ENCODE measurements at places on chromosomes 5 and 9. TPM values are rescaled to one million over a fixed set of nuclear protein-coding genes. Genes with fewer than 3 reads are reported as not detected.

MLLT3 gene
- polyA plus RNA-seq = 31.8 TPM

GRCh38 chr9:132797861-132798659 is 80.0 kb downstream of the AK8 start:
- no peak for DNase-seq

DNA sequence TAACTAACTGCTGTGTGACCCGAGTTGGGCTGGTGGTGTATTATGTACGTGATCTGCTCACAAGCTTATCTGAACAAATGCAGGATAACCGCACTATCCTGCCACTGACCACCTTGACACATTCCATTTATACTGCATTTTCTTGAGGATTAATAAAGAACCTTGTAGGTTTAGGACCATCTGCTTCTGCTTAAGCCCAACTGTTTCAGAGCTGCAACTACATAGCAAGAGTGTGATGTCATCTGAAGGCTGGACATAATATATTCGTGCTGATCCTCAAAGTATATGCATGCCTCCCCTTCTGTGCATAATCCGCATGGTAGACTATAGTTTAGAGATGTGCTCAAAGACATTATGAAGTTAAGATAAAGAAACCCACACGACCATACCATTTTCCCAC is 435.9 kb downstream of the BNC2 start:
- no peak for DNase-seq

DNA sequence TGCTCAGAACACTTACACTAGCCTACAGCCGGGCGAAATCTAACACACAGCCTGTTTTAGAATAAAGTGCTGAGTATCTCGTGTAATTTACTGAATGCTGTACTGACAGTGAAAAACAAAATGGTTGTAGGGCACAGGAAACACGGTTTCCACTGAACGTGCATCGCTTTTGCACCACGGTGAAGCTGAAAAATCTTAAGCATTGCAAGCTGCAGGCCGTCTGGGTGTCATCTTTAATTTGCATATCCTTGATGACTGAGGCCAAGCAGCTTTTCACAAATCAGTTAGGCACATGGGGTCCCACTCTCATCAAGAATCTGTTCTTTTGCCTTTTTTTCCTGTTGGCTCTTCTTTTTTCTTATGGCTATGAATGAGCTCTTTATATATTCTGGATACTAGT is 58.2 kb downstream of the CAMSAP1 start:
- no peak for DNase-seq

DNA sequence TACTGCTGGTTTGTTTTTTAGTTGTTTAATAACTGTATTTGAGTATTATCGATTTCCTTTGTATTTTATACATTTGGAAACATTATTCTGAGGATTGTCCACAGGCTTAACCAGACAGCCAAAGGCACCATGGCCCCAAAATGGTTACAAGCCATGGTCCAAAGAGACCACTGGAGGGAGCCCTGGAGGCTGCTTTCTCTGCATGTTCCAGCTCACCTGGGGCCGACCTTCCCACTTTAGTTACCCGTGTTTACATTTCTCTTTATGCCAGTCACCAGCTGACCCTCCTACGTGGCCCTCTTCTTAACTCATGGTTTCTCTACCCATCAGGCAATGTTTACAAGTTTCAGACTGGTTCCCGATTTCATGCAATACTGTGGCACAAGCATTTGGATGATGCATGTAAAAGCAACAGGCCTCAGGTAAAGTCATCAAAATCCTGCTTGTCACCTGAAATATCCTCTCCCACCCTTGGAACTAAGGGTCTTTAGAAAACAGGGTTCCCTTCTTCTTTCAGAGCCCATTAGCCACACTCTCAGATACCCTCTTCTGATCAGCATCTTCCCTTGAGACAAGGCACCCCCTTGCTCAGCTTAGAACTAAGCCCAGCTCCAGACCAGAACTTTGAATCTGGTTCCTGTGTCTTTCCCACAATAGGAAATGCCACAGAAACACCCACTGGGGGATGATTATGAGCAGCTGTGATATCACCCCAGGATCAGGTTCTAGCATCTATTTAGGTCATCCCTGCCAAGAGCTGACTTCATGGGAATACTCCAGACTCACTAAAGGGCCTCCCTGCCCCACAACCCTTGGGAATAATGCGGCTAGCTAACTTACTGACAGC is 49.9 kb upstream of the GARNL3 start:
- peak; percentile 68 for DNase-seq

DNA sequence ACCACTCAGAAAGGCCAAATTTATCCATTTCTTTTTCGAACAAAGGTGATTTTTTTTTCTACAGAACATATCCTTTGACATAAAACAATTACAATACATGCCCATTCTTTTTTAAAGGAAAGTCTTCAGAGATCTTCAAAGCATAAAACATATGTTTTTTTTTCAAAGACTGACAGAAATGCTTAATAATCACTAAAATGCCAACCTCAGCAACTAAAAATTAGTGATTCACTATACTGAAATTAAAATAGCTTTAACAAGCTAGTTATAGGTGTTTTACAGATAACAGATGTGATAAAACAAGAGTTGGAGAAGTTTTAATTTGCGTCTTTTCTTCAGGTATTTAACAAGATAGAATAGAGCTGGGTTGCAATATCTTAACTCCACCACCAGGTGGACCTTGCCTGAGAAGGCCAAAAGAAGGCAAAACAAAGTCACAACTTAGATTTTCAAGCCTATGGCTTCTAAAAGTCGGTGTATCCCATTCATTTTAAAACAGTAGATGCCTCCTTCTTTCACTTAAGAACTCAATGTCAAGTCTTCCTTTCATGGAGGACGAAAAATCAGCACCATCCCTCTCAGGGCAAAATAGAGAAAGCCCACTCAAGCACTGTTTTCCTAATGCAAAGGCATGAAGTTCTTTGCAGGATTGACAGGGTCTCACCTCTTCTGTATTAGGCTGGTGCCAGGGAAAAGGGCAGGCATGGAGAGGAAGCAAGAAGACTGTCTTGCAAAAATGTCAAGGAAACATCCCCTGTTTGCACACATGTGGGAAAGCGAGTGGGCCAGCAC is 31.1 kb upstream of the CPLX2 start:
- DNase-seq = no peak

GRCh38 chr5:173882632-173883031 is 5.5 kb upstream of the CPEB4 start:
- DNase-seq = no peak

- DNase-seq = no peak
Measured at GRCh38 chr5:132774406-132774805, 2.6 kb downstream of the SEPTIN8 start.

DNA sequence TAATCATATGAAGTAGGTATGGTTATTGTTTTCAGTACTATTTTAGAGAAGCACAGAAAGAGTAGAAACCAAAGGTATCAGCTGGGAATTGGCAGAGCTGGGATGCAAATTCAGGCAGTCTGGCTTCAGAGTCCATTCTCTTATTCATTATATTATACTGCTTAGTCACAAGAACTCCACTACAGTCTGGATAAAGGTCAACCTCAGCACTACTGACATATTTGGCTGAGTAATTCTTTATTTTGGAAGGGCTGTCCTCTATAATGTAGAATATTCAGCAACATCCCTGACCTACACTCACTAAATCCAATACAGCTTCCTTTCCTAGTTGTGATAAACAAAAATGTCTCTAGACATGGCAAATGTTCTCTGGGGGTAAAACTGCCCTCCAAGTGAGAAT is 37.6 kb downstream of the PTGER4 start:
- no peak for DNase-seq

SLC22A4 gene
- 9.1 TPM for polyA plus RNA-seq

- no peak for DNase-seq
Measured at GRCh38 chr5:606061-606460, 6.1 kb upstream of the CEP72 start.

DNA sequence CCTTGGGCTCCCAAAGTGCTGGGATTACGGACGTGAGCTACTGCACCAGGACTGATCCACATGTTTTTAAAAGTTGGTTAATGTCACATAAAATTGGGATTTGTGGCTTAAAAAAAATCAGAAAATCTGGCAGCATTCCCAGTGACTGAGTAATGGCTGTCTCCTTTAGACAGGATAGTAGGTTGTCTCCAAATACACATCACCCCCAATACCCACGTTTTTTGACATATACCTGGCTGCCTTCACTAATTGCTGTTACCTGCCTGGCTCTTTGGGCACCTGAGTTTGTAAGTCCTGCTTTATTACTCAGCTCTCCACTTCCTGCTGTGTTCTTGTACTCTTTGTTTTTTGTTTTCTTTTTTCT is 84.8 kb downstream of the KDM4C start:
- DNase-seq = no peak

GRCh38 chr9:123562844-123563346 is 206.9 kb downstream of the CRB2 start:
- DNase-seq = no peak

DNA sequence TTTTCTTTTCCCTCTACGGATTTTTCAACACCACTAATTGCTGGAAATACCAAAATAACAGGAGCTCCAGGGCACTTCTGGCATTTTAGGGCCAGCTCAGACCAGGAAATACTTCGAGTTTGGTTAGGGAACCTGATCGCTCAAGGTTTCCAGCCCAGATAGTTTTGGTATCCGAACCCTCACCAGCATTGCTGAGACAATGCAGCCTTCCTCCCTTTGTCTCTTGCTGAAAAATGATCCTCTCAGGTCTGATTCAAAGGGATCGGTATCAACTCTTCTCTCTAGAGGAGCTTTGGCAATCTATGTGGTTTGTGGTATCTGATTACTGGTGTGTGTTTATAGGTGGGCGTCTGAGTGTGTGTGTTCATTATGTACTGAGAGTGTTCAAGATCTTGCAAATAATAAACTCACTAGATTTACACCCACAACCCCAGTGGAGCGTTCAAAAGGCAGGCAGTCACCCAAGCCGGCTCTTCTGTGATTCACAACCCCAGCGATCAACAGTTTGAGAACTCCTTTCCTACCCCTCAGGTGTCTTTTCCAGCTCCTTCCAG is 122.8 kb upstream of the EGFLAM start:
- DNase-seq = no peak

BTNL3 gene
- polyA plus RNA-seq = not detected

PCDHA1 gene
- polyA plus RNA-seq = not detected
